Activated CD4-positive, alpha-beta T cell treated with anti-CD3 and anti-CD28 coated beads, Interleukin-2, amount 10 ng/mL, durations not matched to agents 7 days and 5 days (primary cell): ENCODE measurements at places on chromosomes 7 and 10.

GRCh38 chr7:151708610-151709009 is 168.3 kb downstream of the PRKAG2 start:
- H3K4me3 ChIP-seq, result no peak overlapping the region
- no peaks in the 10 kb centered on the region for H3K27me3 ChIP-seq
- no peak overlapping the region for H3K27ac ChIP-seq
- peaks cover 3% of the 10 kb centered on the region for H3K4me1 ChIP-seq
- H3K36me3 ChIP-seq, result no peaks in the 10 kb centered on the region

GRCh38 chr10:99754670-99755069 is 22.6 kb downstream of the CUTC start:
- DNase-seq, result no peak
- peaks cover 56% of the 10 kb centered on the region for H3K36me3 ChIP-seq
- no peak overlapping the region for H3K4me3 ChIP-seq

- no peak for DNase-seq
- peaks cover 7% of the 10 kb centered on the region for H3K36me3 ChIP-seq
- no peak overlapping the region for H3K4me3 ChIP-seq
- peaks cover 19% of the 10 kb centered on the region for H3K4me1 ChIP-seq
- no peak overlapping the region for H3K27ac ChIP-seq
These were observed 101.0 kb downstream of the UBE2H start for GRCh38 chr7:129851809-129852208.

- no peak overlapping the region for H3K4me3 ChIP-seq
- DNase-seq, result no peak
- no peaks in the 10 kb centered on the region for H3K27me3 ChIP-seq
- H3K27ac ChIP-seq, result peak overlapping the region; percentile 85
- peaks cover 23% of the 10 kb centered on the region for H3K36me3 ChIP-seq
These were observed 26.1 kb upstream of the AP5Z1 start for GRCh38 chr7:4749363-4749762.

GRCh38 chr10:58023341-58024073 is 244.2 kb downstream of the IPMK start:
- no peak for DNase-seq
- H3K27ac ChIP-seq, result no peak overlapping the region
- no peaks in the 10 kb centered on the region for H3K36me3 ChIP-seq
- H3K4me3 ChIP-seq, result no peak overlapping the region
- no peaks in the 10 kb centered on the region for H3K27me3 ChIP-seq

GRCh38 chr10:132654708-132655661 is 117.4 kb downstream of the INPP5A start:
- no peak overlapping the region for H3K27ac ChIP-seq
- DNase-seq, result peak; percentile 53
- no peak overlapping the region for H3K4me3 ChIP-seq
- peaks cover 2% of the 10 kb centered on the region for H3K4me1 ChIP-seq
- no peaks in the 10 kb centered on the region for H3K36me3 ChIP-seq

DNA sequence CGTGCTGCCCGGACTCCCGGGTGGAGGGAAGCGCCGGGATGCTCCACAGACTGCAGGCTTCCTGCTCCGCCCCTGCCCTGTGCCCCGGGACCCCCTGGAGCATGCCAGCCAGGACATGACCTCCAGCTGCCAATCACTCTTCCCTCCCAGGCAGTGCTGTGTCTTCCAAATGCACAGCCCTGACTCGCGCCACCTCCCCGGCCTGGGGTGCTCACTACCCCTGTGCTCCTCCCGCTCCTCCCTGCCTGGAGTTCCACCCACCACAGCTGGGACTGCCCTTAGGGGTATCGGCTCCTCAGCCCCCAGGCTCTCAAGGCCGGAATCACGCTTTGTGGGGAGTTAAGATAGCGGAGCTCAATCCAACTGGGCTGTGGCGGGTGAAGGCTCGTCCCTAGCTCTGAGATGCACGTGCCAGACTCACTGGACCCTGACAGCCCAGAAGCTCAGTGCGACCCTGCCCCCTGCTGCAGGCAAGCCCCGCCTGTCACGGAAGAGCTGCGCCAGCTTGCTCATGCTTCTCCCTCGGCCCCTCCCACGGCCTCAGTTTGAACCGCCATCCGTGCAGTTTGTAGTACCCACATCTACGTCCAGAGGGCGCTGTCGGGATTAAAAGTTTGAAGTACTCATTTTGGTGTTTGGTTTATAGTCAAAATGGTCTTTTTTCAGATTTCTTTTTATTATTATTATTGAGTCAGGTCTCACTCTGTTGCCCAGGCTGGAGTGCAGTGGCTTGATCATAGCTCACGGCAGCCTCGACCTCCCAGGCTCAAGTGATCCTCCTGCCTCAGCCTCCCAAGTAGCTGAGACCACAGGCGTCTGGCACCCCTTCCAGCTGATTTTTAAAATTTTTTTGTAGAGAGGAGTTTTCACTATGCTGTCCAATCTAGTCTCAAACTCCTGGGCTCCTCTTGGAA is 142.5 kb upstream of the TCERG1L start:
- H3K27ac ChIP-seq, result no peak overlapping the region
- H3K27me3 ChIP-seq, result peaks cover 14% of the 10 kb centered on the region
- H3K36me3 ChIP-seq, result no peaks in the 10 kb centered on the region
- H3K4me3 ChIP-seq, result no peak overlapping the region

GRCh38 chr7:39741942-39742623 is 118.7 kb downstream of the RALA start:
- peak; percentile 40 for DNase-seq
- no peak overlapping the region for H3K27ac ChIP-seq
- no peaks in the 10 kb centered on the region for H3K27me3 ChIP-seq
- H3K4me3 ChIP-seq, result no peak overlapping the region
- no peaks in the 10 kb centered on the region for H3K36me3 ChIP-seq

DNA sequence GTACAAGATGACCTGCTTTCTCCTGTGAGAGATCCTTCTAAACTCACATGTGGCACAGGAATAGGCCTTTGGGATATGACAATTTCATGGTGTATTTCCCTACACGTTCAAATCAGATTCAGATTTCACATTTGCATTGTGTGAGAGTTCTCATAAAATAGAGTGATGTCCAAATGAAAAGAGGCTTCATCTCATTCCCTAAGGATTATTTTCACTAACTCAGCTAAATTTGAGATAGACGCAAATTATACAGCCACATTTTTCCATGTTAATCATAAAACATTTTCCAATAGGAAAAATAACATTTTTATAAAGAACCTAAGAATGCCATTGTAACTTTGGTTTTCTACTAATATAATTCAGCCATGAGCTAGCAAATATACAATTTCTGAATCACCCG is 35.5 kb upstream of the PARD3 start:
- no peaks in the 10 kb centered on the region for H3K36me3 ChIP-seq
- H3K27ac ChIP-seq, result no peak overlapping the region
- H3K4me3 ChIP-seq, result no peak overlapping the region
- H3K27me3 ChIP-seq, result peaks cover 5% of the 10 kb centered on the region
- no peak for DNase-seq

- no peak overlapping the region for H3K27ac ChIP-seq
- H3K4me1 ChIP-seq, result no peaks in the 10 kb centered on the region
- no peak overlapping the region for H3K4me3 ChIP-seq
- DNase-seq, result no peak
These were observed 9.0 kb upstream of the PON3 start for GRCh38 chr7:95405208-95405607.

DNA sequence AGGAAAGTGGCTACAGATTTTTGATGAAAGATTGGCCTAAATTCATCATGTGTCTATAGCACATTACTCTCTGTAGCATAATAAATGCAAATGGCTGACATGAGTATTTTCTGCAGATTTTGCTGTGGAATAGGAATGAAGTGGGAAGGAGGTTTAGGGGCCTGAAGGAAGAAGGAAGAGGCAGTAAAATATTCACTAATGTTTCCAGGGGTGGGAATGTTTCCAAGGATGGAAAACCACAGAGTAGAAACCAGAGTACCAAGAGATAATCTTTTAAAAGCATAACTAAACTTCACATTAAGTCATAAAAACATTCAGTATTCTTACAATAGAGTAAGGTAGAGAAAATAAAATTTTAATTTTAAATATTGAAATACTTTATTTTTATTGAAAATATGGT is 267.8 kb downstream of the BICC1 start:
- no peak overlapping the region for H3K27ac ChIP-seq
- H3K36me3 ChIP-seq, result no peaks in the 10 kb centered on the region
- no peaks in the 10 kb centered on the region for H3K4me1 ChIP-seq
- DNase-seq, result no peak

DNA sequence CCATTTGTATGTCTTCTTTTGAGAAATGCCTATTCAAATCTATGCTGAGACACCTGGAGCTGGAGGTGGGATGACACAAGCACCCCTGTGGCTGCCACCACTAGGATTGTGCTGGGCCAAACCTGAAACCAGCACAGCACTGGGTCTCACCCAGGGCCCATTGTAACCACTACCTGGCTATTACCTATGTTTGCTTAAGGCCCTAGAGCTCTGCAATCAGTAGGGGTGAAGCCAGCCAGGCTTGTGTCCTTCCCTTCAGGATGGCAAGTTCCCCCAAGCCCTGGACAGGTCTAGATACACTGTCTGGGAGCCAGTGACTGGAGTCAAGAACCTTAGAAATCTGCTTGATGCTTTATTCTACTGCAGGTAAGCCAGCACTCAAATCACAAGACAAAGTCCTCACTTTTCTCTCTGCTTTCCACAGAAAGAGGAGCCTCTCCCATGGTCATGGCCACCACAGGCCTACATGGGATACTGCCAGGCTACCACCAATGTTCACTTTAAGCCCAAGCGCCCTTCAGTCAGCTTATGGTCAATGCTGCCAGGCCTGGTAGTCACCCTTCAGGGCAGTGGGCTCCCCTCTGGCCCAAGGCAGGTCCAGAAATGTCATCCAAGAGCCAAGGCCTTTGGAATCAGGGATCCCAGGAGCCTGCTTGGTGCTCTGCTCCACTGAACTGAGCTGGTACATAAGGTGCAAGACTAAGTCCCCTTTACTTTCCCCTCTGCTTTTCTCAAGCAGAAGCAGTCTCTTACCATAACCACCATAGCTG is 105.3 kb downstream of the BMS1 start:
- DNase-seq, result no peak
- H3K4me3 ChIP-seq, result no peak overlapping the region
- H3K36me3 ChIP-seq, result no peaks in the 10 kb centered on the region

- peak overlapping the region; percentile 94 for H3K4me3 ChIP-seq
- DNase-seq, result peak; percentile 48
- peaks cover 10% of the 10 kb centered on the region for H3K36me3 ChIP-seq
- H3K4me1 ChIP-seq, result peaks cover 51% of the 10 kb centered on the region
These were observed 562 bp downstream of the GRK5 start for GRCh38 chr10:119207713-119208552.

- no peaks in the 10 kb centered on the region for H3K36me3 ChIP-seq
- DNase-seq, result no peak
- no peak overlapping the region for H3K4me3 ChIP-seq
- no peak overlapping the region for H3K27ac ChIP-seq
- H3K27me3 ChIP-seq, result peaks cover 7% of the 10 kb centered on the region
- no peaks in the 10 kb centered on the region for H3K4me1 ChIP-seq
These were observed 169.3 kb downstream of the ADRA2A start for GRCh38 chr10:111246136-111246535.

GRCh38 chr10:124544711-124545110 is 83.1 kb downstream of the LHPP start:
- no peaks in the 10 kb centered on the region for H3K36me3 ChIP-seq
- H3K4me1 ChIP-seq, result peaks cover 13% of the 10 kb centered on the region
- no peaks in the 10 kb centered on the region for H3K27me3 ChIP-seq
- H3K4me3 ChIP-seq, result no peak overlapping the region

GRCh38 chr7:85025312-85025756 is 161.5 kb downstream of the SEMA3D start:
- H3K27me3 ChIP-seq, result no peaks in the 10 kb centered on the region
- H3K4me1 ChIP-seq, result no peaks in the 10 kb centered on the region
- H3K4me3 ChIP-seq, result no peak overlapping the region
- no peaks in the 10 kb centered on the region for H3K36me3 ChIP-seq

DNA sequence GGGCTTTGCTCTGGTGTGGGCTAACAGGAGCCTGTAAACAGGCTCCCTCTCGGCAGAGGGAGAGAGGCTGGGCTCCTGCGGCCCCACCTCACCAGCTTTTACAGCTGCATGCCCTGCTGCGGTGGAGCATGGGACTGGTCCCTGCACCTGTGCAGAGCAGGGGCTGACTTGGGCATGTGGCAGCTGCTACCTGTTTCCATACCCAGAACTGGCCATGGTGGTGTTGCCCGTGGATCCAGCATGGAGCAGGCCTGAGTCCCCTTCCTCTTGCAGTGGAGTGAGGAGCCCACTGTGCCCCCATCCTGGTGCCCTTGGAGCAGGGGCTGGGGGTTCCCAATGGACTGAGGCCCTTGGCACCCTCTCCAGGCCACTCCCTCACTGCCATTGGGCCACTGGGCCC is 91.9 kb upstream of the MGMT start:
- no peak for DNase-seq
- H3K4me3 ChIP-seq, result no peak overlapping the region
- peaks cover 27% of the 10 kb centered on the region for H3K27me3 ChIP-seq
- no peaks in the 10 kb centered on the region for H3K36me3 ChIP-seq
- H3K27ac ChIP-seq, result no peak overlapping the region
- H3K4me1 ChIP-seq, result no peaks in the 10 kb centered on the region

DNA sequence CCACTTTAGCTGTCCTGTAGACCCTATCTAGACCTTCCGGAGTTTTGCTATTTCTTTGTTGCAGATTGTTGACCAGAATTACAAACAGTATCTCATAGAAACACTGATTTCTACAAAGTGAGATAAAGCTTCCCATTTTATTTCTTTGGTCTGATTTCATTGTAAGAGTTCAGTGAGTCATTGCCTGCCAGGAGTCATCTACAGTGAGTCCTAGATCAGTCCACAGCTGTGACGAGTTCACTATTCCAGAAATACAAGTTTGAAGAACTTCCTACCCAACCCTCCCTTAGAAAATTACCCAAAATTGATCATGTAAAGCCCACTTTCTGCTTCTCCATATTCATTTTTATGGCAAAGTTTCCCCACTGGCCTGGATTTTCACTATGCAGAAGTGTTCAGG is 905.5 kb downstream of the CNTNAP2 start:
- no peaks in the 10 kb centered on the region for H3K36me3 ChIP-seq
- H3K27me3 ChIP-seq, result no peaks in the 10 kb centered on the region
- no peak overlapping the region for H3K4me3 ChIP-seq
- DNase-seq, result no peak
- H3K4me1 ChIP-seq, result no peaks in the 10 kb centered on the region
- no peak overlapping the region for H3K27ac ChIP-seq

GRCh38 chr10:90769946-90770841 is 87.6 kb downstream of the HTR7 start:
- no peaks in the 10 kb centered on the region for H3K36me3 ChIP-seq
- no peak for DNase-seq
- H3K27ac ChIP-seq, result no peak overlapping the region
- H3K4me3 ChIP-seq, result no peak overlapping the region
